ENCODE measurements at places on chromosomes 3 and 15. TPM values are rescaled to one million over a fixed set of nuclear protein-coding genes. Genes with fewer than 3 reads are reported as not detected.

GRCh38 chr3:41364736-41365135 lies 165.4 kb downstream of the CTNNB1 start:
- DNase-seq, result no peak

- no peak for DNase-seq
These were observed 429.8 kb upstream of the TPM1 start for GRCh38 chr15:62612771-62613170.

GRCh38 chr3:119598410-119599098 lies 869 bp downstream of the PLA1A start:
- no peak for DNase-seq

Gene DZIP1L
- 22.3 TPM for total RNA-seq

DNA sequence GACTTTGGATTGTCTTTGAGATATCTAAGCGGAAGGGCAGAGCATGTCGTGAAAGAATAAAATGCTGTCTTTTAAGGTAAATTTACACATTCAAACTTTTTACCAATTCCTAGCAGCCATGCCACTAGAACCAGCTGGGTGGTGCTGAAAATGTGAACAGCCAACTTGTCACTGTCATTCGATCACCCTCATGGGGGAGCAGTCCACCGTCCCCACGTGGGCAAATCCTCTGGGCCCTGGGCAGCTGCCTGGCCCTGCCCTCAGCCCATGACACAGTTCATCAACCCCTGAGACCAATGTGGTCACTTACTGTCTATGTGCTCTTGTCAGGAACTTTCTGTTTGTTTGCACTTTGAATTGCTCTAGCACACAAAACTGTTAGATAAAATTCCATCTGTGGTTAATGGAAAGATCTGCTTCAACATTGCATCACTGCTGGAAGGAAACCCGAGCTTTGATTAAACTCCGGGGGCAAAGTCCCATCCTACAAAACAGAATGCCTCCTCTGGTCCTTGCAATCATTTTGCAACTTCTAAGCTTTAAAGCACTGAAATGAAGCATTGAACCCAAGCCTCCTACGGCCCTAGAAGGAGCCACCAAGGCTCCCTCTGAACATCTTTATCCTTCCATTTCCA lies 50.1 kb downstream of the PCSK6 start:
- DNase-seq, result no peak

Gene GLDN
- 4.0 TPM for total RNA-seq

Gene STAB1
- total RNA-seq, result 379 TPM

DNA sequence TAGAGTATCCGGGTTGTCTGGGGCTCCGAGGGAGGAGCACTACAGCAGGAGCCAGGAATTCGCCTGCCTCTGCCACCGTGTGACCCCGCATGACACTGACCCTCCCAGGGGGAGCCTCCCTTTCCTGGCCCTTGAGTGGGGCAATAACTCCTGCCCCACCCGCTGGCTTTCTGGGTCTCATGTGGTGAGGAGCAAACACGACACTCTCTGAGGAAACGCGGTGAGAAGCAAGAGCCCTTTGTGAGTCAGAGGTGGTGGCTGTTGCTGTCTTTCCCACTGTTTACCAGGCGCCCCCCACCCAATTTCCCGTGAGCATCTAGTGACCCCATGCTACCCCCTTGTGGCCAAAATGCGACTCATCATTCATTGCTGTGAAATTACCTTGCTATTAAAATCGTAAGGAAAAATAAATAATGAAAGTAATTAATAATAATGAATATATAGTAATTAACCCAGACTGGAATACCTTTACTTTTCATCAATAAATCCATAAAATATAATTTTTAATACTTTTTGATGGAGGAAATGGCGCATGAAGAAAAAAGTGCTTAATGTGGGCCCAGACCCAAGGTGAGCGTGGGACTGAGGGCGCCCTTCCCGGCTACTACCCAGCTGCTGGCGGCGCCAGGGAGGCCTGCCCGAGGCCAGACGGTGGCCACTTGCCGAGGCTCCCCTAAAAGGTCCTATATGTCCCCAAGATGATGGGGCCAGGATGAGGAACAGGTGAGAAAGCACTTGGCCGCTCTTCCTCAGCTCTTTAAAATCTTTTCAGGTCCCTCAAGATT lies 29.3 kb downstream of the CCNL1 start:
- peak; percentile 92 for DNase-seq

DNA sequence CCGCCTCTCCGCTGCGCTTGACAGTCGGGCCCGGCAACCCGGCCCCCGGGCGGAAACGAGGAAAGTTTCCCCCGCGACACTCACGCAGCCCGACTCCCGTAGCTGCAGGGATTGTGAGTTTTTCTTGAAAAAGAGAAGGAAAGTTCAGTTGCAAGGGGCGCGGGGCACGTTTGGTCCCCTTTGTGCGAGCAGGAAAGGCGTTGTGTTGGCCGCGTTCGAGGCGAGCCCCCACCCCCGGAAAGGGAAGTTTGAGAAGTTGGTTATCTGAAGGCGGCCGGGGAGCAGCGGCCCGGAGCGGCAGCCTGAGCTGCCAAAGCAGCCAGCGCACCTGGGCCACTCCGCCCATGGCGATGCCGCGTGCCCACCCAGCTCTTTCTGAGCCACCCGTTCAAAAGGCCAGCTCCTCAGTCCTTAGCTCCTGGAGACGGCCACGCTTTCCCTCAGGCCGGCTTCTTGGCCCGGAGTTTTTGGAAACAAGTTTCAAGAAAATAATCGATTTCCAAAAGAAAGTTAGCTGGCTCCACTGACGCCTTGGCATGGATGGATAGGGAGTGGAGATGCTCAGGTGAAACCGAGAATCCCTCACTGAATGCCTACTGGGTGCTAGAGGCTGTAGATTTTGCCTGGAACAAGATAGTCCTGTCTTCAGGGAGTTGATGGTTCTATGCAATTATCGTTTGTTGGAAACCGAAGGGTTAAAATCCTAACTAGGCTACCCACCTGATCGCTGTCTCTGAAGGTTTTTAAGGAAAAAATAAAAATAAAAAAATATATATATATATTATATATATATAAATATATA lies 832 bp downstream of the TGFBR2 start:
- peak; percentile 86 for DNase-seq

Gene SENP7
- 28.7 TPM for total RNA-seq

DNA sequence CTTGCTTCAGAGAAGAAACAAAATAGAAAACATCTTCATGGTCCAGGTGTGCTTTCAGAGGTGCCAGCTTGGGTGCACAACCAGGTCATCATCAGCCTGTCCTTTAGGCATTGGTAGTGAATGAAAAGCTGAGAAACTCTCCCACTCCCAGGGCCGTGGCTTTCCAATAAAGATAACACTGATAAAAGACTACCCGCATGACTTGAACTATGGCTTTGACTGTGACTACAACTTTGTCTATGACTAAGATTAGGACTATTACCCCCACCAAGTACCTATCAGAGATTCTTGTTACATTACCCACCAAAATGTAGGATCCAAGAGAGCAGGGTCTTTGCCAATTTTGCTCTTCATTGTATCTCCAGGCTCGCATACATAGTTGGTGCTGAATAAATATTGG lies 115.2 kb downstream of the EDEM1 start:
- no peak for DNase-seq

Gene NUP210
- total RNA-seq, result 22.9 TPM

DNA sequence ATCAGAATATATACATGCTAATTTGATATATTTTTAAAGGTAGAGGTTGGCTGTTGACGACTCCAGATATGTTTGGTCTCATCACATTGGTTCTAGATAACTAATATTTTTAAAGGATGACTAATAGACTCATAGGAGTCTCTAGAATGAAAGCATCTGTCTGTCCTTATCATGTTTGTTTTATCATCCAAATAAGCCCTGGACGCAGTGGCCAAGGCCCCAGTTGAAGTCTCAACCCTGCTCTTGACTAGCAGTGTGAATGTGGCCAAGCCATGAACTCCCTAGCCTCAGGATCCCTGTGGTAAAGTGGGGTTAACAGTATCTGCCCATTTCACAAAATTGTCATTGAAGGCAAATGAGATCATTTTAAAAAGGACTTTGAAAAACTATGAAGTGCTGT lies 53.6 kb downstream of the ABHD2 start:
- no peak for DNase-seq

Gene CD276
- total RNA-seq, result 31.5 TPM

Gene LRRC34
- total RNA-seq, result 4.0 TPM

DNA sequence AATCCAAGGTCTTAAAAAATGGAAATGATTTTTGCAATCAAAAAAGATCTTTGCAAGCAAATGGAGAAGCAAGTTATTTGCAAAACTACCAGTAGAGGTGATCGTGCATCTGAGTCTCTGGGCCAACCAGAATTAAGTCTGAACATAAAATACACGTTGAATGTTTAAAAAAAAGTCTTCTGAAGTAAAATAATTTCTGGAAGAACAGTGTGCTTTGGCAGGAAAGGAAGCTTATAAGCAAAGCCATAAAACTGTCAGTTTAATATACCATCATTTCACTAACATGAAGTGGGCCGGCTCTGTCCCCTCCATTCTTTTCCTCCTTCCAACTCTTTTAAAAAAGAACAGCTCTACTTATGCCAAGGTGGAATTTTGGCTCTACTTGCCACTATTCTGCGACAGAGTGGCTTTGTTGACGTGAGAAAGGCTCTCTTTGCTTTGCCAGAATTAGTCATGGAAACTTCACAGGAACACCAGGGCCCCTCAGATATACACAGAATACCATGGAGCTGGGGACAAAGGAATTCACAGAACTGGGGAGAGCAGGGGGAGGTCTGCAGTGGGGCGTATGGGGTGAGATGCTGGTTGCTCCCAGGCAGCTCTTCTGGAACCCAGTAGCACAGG lies 29.8 kb downstream of the FSTL1 start:
- DNase-seq, result no peak

DNA sequence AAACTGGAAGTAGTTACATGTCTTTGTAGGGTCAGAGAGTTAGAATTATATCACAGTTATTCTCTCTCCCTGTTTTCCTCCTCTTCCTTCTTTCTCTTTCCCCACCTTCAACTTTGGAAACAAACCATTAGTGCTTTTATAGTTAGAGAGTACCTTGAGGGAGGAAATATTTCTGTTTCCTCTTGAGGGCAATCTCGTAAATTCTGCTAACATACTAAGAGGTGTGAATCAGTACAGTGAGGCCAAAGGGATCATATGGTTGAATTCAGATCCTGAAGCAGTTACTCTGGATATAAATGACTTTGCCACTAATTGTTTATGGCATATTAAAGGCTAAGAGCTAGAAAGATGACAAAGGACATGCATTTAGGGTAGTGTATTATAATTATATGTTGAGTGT lies 60.3 kb upstream of the CCNL1 start:
- no peak for DNase-seq

- no peak for DNase-seq
These were observed 56.2 kb downstream of the QTRT2 start for GRCh38 chr3:114112696-114113095.

- no peak for DNase-seq
These were observed 62.5 kb downstream of the ALCAM start for GRCh38 chr3:105429034-105429762.

Gene NEK10
- 4.1 TPM for total RNA-seq

Gene REC114
- total RNA-seq, result not detected

GRCh38 chr15:62781081-62781497 lies 261.5 kb upstream of the TPM1 start:
- peak; percentile 52 for DNase-seq

- DNase-seq, result no peak
These were observed 7.4 kb upstream of the SNX22 start for GRCh38 chr15:64144192-64144564.

Gene CCR8
- 0.19 TPM for total RNA-seq

GRCh38 chr3:129746629-129747028 lies 140.2 kb upstream of the PLXND1 start:
- no peak for DNase-seq

GRCh38 chr15:42080186-42080918 lies 14.0 kb downstream of the PLA2G4D start:
- no peak for DNase-seq

DNA sequence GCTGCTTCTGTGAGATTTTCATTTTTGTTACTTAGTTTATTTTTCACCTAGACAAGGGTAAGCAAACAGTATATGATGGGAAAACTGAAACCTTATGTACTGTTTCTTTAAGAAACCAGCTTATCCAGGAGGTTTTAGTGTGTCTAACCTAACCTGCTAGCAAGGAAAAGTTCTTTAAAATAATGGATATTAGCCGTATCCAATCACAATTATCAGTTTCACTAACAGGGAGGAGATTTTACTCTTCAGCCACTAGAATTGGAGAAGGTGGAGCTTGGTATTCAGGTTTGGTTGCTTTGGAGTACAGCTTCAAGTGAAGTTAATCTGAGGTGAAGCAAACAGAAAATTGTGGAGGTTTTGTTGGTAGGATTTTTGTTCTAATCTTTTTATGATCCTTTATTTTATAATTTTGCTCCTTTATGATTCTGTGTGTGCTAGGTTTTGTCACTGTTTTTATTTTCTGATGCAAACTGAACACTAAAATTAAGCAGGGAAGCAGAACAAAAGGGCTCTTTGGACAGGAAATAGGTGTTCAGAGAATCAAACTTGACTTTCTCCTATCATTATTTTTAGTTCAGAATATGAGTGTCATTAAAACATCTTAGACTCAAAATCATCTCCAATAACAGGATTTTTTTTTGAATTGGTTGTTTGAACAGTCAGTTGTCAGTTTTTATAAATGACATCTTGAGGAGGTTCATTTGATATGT lies 13.0 kb downstream of the ZFAND6 start:
- DNase-seq, result peak; percentile 94

DNA sequence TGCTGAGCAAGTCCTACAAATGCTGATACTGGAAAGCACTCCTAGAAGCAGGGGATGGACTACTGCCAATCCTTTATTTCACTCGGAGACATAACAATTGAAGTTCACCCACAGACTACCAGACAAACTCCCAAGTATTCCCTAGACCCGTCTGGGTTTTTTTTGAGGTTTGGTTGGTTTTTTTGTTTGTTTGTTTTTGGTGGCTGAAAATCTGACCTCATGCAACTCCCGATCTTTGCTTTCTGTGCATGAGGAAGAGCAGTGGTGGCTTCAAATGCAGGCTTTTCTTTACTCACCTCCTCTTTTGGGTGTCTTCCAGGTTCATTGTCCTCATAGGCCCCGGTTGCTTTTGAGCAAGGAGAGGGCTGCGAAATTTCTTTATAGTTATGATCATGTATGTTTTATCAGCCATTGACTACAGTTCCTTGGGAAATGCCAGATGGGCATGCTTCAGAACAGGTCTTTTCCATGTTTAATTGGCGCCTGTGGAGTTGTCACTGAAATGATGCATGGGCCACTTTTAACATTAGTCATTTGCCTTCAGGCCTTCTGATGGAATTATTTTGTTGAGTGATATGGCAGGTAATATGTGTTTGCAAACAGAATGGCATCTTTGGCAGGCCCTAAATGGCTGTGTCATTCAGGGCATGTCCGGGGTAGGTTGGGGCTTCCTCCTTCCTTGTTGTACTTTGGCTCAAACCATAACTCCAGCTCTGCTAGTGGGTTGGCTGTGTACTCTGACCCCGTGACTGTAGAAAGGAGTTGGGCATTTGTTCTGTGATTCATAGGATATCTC lies 81.3 kb upstream of the ZBED2 start:
- DNase-seq, result no peak

Gene SEMA3F
- 39.9 TPM for total RNA-seq

Gene NSUN3
- 16.3 TPM for total RNA-seq

Gene CYP1A1
- 0.13 TPM for total RNA-seq

Gene CACNA2D2
- 3.6 TPM for total RNA-seq

- no peak for DNase-seq
These were observed 25.6 kb downstream of the CDCP1 start for GRCh38 chr3:45120359-45121158.

GRCh38 chr3:46673151-46674030 lies 20.1 kb downstream of the ALS2CL start:
- DNase-seq, result no peak

- no peak for DNase-seq
These were observed 186.7 kb downstream of the NFKBIZ start for GRCh38 chr3:102036017-102036416.

Gene MAPKAPK3
- total RNA-seq, result 75.8 TPM
